CD4-positive, alpha-beta T cell treated with Interleukin-1 beta for 1 hour (primary cell): ENCODE measurements at places on chromosomes 5 and 9.

DNA sequence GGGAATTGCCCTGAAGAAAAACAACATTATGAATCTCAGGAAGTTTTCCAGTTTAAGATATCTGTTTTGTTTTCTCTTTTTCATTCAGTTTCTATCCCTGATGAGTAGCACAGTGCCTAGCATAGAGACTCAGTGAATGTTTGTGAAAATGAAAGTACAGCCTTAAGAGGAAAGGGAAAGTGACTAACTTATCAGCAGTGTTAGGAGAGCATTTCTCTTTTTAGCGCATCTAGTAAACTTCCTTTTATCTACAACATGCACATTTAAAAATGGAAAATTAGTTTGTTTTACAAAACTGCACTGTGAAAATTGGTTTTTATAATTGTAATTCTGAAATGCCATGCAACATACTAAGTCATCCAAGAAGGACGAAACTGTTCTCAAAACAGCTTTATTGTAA lies 110.8 kb downstream of the SMARCA2 start:
- peak; percentile 21 for DNase-seq

- DNase-seq: no peak
These were observed 154.8 kb upstream of the LHFPL2 start for GRCh38 chr5:78803353-78803752.

- peak; percentile 60 for DNase-seq
These were observed 26.3 kb downstream of the OR2V2 start for GRCh38 chr5:181173420-181174342.

- no peak for DNase-seq
These were observed 443.8 kb downstream of the LRRC70 start for GRCh38 chr5:63022403-63022802.

GRCh38 chr9:34989946-34990635 lies 546 bp downstream of the DNAJB5 start:
- peak; percentile 48 for DNase-seq

DNA sequence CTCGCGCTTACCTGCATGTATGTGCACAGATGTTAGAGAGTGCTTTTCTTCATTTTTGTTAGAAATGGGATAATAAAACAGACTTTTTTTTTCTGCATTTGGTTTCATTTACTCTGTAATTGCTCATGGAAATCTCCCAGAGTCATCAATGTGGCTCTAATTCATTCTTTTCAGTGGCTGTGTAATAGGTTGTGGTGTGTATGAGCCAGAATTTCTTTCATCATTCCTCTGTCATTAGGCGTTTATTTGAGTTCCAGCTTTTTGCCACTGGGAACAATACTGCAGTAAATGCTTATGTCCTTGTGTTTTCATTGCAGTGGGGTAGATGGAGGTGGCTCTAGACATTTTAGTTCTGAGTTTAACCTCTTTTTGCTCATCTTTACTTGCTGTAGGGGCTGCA lies 118.9 kb downstream of the NXNL2 start:
- DNase-seq: no peak

DNA sequence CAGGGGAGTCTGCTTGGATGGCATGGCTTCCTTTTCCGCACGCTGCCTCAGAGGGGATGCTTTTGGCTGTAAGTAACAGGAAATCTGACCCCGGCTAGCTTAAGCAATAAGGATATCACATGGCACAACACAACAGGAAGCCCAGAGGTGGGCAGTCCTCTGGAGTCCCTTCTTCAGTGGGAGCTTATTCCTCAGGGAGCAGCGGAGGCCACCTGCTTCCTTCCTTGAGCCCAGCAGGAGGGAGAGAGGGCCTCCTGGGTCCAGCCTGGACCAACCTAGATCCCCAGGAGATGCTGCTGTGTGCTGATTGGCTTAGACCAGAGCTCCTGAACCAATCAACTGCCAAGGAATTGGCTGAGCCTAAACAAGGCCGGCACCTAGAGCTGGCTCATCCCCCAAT lies 66.3 kb downstream of the C9orf50 start:
- DNase-seq: no peak

DNA sequence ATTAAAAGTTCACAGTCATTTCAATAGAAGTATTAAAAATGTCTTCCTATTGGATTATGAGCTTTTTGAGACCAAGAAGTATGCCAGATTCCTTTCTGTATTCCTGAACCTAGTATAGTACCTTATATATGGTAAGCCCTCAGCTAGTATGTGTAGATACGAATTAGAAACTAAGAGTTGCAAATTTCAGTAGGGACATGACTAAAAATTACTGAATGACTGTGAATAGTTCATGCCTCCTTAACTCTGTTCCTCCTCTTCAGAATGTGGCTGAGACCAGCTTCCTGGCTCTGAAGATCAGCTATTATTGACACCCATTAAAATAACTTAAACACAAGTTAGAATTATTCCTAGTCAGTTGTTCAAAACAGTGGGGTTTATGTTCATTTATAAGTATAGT lies 19.7 kb downstream of the KDM3B start:
- no peak for DNase-seq

DNA sequence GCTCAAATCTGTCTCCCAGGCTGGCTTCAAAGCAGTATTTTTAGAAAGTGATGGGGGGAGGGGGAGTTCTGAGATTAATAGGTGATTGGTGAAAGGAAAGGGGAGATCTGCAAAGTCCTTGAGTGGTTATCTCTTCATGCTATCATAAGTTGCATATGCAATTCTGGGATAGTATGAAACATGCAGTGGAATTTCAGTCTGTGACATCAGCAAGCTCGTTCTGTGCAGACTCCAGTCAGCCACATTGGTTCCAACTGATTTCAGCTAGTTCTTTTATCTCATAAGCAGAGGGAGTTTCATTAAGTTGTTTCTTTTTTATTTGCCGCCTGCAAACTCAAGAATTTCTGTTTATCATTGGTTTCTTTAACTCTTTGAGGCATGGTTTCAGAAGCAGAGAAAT lies 180.5 kb upstream of the SH3GL2 start:
- DNase-seq: no peak

DNA sequence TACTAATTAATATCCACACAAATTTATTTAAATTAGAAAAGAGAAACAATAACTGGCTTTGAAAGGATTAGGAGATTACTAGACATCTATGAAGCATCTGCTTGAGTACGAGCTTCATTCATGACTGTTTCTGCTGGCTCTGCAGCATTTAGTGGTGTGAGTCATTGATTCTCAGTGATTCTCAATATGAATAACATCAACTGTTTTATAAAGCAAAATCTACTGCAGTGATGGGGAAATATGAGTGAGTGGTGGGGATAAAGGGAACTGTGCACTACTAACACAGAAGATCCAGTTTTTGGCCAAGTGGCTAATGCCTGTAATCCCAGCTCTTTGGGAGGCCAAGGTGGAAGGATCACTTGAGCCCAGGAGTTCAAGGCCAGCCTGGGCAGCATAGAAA lies 8.4 kb downstream of the FNBP1 start:
- DNase-seq: no peak

DNA sequence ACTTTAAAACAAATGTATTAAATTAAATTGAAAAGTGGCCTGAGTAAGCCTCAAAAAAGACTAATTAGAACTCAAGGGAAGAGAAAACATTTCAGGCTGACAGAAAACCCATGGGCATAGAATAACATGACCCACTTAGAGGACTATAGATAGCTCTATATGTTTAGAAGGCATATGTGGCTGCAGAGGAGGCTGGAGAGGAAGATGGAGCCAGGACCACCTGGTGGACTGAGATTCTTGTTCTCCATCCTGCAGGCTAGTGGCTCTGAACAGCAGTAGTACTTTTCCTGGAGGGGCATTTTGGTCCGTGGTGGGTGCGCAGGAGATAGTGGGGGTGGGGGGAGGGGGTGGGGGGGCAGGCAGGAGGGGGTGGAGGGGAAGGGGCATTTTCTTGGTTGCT lies 10.3 kb upstream of the NPR2 start:
- DNase-seq: no peak

- no peak for DNase-seq
These were observed 188.0 kb downstream of the SEMA6A start for GRCh38 chr5:116386633-116387032.

DNA sequence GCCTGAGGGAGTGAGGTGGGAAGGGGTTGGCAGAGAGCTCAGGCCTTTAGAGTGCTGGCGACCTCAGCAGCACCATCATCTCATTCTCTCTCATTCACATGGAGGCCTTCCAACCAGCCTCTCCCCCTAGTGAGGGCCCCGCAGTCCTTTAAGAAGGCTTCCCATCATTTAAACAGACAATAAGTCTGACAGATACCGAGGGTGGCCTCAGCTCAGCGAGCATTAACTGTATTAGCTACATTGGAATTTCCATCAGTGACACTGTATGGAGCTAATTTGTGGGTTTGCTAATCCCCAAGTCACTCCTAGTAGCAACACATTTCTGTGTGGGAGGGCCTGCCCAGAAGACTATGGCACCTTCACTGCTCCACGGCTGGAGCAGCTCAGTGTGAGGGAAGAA lies 75.8 kb downstream of the INSYN2B start:
- DNase-seq: no peak

DNA sequence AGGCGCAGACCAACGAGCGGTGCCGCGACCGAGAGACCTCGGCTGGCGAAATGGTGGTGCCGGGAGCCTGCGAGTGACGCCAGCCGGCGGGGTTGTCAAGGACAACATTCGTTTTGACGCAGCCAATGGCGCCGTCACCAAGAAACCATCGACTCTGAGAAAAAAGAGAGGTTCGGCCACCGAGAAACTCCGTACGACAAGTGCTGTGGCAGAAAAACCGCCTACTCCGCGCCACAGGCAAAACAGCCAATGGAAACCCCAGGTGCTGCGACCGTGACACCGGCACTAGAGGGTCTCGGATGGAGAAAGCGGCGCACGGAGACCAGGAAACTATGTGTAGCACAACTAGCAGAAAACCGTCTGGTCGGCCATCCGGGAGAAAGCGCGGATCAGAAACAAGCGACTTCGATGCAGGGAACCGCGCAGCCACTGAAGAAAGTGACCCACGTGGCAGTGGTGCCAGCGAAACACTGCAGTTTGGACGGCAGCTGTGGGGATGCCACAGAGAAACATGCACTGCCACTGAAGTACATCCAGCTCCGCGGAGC lies 88.8 kb downstream of the ANXA2R start:
- DNase-seq: peak; percentile 88

GRCh38 chr5:177367981-177368868 lies 10.5 kb downstream of the RGS14 start:
- no peak for DNase-seq

GRCh38 chr5:134371834-134372340 lies 518 bp downstream of the UBE2B start:
- DNase-seq: peak; percentile 41

GRCh38 chr5:79552984-79553383 lies 39.0 kb upstream of the HOMER1 start:
- DNase-seq: no peak

- no peak for DNase-seq
These were observed 14.9 kb downstream of the GLDC start for GRCh38 chr9:6630502-6631206.

DNA sequence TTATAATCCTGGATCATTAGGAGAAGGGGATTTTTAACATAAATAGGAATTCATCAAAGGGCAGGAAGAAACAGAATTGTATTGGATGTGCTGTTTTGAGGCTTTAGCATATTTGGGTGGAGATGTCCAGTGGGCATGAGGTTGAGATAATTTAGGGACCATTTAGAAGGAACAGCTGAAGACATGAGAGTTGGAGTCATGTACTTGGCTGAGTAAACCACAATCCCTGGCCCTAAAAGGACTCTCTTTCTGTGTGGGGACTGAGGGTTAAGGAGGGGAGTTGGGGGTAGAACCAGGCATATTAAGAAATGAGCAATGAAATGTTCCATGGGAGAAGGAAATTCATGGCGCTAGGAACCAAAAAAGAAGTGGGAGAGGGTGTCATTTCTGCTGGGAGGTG lies 61.5 kb downstream of the DCP2 start:
- no peak for DNase-seq

GRCh38 chr5:180799902-180800801 lies 2.5 kb downstream of the MGAT1 start:
- no peak for DNase-seq

DNA sequence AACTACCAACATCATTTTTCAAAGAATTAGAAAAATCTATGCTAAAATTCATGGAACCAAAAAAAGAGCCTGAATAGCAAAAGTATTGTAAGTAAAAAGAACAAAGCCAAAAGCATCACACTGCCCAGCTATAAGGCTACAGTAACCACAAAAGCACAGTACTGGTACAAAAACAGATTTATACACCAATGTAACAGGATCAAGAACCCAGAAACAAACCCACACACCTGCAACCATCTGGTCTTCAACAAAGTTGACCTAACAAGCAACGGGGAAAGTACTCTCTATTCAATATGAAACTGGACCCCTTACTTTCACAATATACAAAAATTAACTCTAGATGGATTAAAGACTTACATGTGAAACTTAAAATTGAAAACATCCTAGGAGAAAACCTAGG lies 94.2 kb upstream of the TARS1 start:
- DNase-seq: no peak

DNA sequence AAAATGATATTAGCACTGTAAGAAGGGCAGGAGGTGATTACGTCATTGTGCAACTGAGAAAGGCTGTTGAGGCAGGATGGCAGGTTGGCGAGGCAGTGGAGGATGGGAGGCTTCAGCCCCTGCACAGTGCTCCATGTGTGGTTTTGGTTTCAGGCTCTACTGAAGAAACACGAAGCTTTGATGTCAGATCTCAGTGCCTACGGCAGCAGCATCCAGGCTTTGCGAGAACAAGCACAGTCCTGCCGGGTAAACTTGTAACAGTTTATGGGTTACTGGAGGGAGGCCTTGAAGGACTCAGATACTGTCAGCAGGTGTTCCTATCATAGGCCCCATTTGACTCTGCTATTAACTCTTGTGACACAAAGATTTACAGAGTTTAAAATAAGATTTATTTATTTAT lies 35.1 kb downstream of the SPTAN1 start:
- peak; percentile 33 for DNase-seq

GRCh38 chr9:121201045-121201737 lies 478 bp downstream of the RAB14 start:
- peak; percentile 57 for DNase-seq

DNA sequence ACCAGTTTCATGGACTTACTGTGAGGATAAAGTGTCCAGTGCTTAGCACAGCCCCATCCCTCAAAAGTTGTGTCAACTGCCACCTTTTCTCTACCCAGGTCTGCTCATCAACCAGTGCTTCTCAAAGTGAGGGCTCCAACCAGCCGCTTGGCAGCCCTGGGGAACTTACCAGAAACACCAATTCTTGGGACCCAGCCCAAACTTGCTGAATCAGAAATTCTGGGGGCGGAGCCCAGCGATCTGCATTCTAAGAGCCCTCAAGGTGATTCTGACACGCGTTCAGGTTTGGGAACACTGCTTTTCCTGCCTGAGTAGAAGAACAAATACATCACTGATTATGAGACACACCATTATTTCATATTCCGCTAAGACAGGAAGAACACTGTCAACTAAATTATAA lies 132.0 kb downstream of the NSG2 start:
- DNase-seq: no peak

GRCh38 chr5:56167519-56167918 lies 65.6 kb downstream of the ANKRD55 start:
- no peak for DNase-seq

DNA sequence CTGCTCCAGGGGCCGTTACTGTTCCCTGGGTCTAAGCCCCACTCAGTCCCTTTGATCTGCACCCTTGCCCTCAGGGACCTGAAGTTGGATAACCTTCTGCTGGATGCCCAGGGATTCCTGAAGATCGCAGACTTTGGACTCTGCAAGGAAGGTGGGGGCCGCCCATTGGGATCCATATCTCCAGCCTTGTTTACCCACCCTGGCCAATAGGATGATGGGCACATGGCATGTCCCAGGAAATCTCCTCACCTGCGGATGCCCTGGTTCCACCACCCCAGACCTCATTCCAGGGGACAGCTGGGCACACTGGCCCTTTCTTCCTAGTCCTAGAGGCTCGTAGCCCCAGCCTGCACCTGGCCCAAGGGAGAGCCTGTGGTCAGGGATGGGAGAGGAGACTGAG lies 5.5 kb downstream of the ZDHHC12 start:
- no peak for DNase-seq
